ENCODE measurements at places on chromosomes 7 and 10.
A peak's percentile ranks its signal among the peaks of the same experiment; 100 is the strongest.

DNA sequence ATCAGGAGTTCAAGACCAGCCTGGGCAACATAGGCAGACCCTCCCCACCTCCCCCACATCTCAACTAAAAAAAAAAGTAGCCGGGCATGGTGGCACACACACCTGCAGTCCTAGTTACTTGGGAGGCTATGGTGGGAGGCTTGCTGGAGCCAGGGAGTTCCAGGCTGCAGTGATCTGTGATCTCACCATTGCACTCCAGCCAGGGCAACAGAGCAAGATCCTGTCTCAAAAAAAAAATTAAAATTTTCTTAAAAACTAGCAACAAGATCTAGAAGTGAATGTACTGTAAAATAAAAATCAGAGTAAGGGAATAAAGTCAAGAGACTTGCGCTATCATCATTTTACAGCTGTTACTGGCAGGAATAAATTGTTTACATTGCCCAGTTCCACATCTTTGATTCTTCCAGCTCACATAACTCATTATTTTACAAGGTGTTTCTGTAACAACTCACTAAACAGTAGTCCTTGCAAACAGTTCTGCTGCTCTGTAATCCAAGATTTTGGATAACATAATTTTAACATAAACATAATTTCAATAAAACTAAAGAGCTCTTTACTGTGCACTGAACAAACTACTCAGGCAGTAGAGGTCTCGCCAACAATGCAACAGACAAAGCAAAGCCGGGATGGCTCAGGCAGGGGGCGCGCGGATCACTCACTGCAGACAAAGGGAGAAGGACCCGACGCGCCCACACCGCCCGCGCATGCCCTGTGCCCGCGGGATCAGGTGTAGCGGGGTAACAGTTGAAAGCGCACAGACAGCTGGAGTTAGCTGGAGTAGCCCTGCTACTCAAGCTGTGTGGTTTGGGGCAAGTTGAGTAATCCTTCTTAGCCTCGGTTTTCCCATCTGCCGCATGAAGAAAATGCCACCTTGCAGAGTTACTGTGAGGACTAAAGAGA lies 73.3 kb upstream of the NFE2L3 start:
- DNase-seq: peak; percentile 94

DNA sequence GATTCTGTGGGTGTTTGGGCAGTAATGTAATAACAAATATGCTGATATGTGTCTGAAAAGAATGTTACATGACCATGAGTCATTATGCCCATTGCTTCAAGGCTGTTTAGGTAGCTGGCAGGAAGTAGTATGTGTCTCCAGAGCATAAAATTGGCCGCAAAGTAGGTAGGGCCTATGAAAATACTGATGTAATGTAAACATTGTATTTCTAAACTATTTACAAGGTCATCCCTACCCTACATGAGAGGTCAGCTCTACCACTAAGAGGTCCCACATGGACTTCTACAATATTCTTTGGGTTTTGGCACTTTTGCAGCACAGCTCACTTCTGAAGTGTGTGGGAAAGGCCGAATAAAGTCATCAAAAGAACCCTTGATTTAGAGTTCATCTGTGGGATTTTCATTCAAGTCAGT lies 301.9 kb downstream of the AHR start:
- DNase-seq: no peak

DNA sequence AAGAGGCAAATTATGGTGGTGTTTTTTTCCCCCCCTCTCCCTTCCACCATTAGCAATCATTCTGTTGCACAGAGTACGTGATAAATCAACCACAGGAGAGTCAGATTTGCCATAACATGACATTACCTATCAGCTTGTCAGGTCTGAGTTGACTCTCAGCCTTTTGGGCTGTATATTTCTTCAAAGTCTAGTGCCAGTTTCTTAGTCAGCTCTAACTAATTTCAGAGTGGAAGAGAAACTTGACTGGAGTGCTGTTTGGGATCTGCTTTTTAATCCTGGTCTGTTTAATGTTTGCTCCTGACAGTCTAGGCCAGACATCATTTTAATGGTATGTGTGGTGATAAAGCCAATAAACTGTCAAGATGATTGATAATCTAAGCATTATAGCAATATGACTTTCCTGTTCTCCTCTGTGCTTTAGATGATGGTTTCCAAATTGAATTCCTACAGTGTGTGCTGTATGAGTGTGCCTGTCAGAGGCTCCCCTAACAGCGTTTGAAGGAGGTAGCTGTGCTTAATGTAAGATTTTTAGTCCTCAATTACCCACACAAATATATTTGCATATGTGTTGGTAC lies 76.9 kb downstream of the LRMDA start:
- DNase-seq: peak; percentile 37

DNA sequence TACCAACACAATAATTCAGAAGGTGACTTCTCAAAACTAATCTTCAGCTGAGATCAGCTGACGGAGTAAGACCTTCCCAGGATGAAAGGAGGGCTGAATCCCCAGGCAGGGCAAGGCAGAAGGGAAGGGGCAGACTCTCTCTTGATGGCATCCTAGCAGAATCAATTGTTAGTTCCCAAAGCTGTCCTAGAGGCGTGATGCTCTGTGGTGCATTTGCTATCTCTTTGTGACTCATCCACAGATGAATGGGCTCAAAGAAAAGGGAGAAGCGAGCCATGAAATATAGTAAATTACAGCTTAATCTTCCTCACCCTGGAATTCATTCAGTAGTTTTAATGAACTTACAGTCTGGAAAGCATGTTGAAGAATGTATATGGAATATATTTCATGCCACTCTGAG lies 37.2 kb downstream of the PDE1C start:
- no peak for DNase-seq

DNA sequence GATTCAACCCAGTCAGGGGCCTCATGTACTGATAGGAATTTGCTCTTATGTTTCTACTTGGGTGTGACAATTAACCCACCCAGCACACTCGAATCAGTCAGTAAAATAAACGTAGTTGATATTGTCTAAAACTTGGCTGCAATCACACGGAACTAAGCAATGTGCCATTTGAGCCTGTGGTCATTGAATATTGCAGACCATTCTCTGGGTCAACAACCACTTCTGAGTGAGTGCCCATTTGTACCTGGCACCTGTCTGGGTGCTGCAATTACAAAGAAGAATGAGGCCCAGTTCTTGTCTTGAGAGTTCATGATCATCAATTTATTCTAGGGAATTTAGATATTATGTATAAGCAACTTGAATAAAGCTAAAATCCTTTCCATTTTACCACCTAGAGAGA lies 29.8 kb downstream of the NPY start:
- DNase-seq: no peak

GRCh38 chr7:5296611-5297226 lies 14.0 kb downstream of the SLC29A4 start:
- DNase-seq: peak; percentile 51

DNA sequence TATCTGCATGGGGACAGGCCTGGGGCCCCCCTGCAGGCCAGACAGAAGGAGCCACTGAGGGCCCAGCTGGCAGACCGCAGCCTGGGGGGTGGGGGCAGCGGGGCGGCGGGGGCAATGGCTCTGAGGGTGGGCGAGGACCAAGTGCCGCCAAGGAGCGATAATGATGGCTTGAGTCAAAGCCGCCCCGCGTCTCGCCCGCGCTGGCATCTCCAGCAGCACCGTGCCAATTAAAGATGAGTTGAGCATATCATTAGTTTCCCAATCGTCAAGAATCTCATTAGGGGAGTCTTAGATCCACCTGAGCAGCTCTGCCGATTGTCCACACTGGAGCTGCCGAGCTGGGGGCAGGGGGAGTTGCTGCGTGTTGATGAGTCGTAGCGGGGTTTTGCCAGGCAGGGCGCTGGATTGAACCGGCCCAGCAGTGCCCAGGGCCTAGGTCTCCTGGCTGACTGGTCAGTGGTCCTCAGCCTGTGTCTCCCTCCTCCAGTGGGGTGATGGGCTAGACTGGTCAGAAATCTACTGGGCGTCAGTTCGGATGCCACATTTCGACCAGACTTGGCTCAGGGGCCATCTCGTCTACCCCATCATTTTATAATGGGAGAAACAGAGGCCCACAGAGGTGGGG lies 41.0 kb upstream of the PSMG3 start:
- no peak for DNase-seq

DNA sequence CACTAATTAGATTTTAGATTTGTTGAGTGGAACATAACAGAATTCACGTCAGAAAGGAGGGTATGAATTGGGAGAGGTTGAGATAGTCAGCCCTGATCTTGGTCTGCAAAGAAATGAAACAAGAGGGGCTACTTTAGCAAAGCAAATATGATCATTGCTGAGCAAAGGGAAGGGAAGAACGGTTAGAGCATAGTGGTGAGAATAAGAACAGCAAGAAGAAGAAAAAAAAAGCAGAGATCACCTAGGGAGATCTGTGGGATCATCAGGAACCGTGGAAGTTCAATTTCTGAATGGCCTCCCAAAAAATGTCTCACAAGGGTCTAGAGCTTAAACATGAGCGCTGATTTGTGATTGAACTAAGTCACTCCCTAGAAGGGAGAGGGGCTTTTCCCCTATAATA lies 156.1 kb downstream of the DGKI start:
- no peak for DNase-seq

- peak; percentile 59 for DNase-seq
These were observed 311.6 kb upstream of the LRRN3 start for GRCh38 chr7:110779339-110779738.

DNA sequence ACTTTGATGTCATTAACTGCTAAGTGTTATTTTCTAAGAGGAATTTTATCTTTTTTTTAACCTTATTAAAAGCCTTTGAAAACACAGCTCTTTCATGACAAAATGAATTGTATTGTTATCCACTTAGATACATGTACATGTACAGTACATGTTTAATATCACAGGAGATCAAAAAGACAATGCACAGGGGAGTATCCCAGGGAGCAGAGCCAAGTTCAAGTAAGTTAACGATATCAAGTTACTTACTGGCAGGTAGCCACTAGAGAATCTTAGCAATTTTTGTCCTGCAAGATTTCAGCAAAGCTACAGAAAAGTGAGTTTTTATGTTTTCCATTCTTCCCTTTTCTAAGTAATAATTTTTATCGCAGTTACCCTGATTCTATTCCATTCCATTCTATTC lies 33.9 kb upstream of the ARL4A start:
- no peak for DNase-seq

DNA sequence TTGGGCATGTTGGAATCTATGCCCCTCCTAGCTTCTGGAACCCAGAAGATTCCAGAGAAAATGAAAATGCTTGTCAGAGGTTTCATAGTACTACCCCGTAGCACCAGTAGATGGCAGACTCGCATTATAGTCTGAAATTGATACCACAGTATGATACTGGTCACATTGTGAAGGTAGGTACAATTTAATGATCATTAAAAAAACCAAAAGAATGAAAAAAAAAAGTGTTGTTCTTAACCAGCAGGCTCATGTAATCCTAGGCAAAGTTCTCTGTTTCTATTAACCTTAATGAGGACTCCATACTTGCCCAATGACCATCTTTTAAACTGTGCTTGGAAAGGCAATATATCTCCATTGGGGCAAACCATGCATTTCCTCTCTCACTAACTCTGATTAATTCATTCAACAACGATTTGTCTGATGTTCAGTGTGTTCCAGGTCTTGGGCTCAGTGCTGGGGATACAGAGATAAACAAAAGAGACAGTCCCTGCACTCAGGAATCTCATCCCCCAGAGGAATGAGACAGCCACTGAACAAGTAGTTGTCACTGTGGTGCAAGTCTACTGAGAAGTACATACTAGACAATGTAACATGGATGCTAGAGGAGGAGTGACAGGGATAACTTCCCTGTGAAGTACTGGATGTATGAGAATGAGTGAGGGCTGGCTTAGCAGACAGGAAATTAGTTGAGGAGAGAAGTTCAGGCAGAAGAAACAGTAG lies 223.5 kb upstream of the PHYHIPL start:
- peak; percentile 62 for DNase-seq

DNA sequence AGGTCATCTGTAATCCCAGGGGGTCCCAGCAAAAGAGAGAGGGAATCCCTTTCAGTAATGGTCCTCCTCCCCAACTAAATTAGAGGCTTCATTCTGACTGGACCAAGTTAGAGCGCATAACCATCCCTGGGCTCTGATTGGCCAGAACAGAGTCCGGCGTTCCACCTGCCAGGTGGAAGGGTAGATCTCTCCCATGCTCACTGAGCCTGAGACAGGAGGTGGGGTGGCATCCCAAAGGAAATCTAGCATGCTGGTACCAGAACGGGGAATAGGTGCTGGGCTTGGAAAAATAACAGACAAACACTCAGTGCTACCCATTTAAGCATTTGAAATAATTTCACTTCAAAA lies 21.0 kb upstream of the TSPAN33 start:
- no peak for DNase-seq

- DNase-seq: no peak
These were observed 146.8 kb downstream of the PCLO start for GRCh38 chr7:83015916-83016315.

GRCh38 chr7:111918461-111918860 lies 287.7 kb downstream of the DOCK4 start:
- DNase-seq: no peak

DNA sequence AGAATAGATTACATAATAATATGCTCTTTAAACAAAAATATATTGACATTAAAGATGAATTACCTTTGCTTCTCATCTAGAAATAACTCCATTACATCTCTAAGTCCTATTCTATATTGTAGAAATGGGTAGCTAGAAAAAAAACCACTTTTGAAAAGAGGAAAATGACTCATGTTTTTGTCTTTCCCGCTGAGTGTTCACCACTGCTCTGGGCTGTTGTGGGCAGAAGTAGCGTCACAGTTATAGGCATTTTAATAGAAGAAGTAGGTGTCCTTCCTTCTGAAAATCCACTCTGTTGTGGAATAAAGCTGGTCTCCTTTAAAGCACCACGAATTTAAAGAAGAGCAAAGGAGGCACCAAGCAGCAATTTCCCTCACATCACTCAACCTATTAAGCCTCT lies 117.6 kb upstream of the NFE2L3 start:
- DNase-seq: no peak

DNA sequence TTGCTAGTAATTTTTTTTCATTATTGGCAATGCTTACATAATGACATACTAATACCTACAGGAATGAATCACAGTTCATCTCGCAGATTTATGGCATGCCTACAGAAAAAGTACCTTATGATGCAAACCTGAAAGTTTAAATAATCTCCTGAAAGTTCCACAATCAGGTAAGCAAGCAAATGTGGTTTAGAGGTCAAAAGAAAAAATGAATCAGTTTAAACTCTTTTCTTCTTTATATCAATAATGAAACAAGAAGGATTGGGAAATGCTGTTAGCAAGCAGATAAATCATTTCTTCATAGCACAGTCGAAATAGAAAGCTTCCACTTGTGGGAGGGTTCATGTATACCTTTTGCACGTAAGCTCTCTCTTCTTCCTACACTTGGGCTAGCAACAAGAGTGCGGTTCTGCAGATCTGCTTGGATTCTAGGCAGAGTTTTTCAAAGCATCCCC lies 53.7 kb upstream of the MTPN start:
- no peak for DNase-seq

- DNase-seq: no peak
These were observed 583.5 kb downstream of the PARD3 start for GRCh38 chr10:34231441-34232180.

DNA sequence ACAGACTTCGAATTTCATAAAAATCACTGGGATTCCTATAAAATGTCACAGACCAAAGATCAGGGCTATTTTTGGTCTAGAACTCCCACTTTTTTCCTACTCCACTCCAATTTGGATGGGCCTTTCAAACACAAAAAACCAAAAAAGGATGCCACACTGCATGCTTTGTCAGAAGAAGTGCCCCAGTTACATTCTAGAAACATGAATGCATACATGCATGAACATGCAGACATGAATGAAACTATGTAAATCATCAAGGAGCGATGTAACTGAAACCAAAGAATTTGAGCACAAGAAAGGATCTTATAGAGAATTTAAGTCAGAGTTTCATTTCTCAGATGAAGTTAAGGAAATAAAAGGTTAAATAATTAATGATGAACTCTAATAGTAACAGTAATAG lies 31.8 kb upstream of the FAM133B start:
- DNase-seq: no peak

GRCh38 chr10:94299417-94299816 lies 63.3 kb downstream of the NOC3L start:
- DNase-seq: no peak
